ENCODE measurements at places on chromosomes 6 and 20.
A peak's percentile ranks its signal among the peaks of the same experiment; 100 is the strongest.

GRCh38 chr6:2866171-2866846 lies 24.6 kb upstream of the SERPINB1 start:
- no peak for DNase-seq

GRCh38 chr6:149448821-149449453 lies 35.9 kb downstream of the ZC3H12D start:
- no peak for DNase-seq

DNA sequence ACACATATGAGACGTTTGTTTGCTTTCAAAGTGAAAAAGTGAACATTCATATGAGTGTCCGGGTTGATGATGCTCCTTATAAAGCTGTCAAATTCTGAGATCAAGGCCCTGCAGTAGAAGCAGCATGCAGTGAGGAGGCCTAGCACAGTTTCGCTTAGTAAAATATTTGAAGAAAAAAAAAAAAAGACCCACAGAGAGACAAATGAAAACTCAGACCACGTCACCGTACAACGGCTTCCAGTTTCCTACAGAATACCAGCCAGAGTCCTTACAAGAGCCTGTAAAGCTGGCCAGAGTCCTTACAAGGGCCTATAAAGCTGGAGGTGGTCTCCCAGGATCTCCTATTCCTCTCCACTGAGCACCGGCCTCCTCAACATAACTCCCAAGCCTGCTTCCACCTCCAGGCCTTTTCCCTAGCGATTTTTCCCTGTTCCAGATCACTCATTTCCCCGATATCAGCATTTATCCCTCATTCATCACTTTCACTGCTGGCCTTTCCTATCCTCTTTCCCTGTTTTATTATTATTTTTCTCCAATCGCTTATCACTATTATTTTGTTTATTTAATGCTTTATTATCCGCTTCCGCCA lies 1.5 kb upstream of the HMGN4 start:
- DNase-seq, result peak; percentile 33

GRCh38 chr6:157774153-157775135 lies 48.6 kb upstream of the SNX9 start:
- no peak for DNase-seq

DNA sequence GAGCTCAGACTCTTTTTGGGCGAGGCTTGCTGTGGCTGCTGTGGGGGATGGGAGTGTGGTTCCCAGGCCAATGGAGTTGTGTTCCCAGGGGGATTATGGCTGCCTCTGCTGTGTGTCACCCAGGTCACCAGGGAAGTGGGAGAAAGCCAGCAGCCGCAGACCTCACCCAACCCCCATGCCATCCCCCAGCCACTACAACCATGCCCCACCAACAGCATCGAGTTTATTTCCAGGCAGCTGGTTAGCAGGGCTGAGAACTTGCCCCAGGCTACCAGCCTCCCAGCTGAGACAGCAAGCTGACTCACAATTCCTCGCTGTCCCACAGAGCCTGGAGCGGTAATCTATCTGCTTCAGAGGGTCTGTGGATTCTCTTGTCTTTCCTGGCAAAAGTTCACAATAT lies 331.7 kb downstream of the FRK start:
- no peak for DNase-seq

DNA sequence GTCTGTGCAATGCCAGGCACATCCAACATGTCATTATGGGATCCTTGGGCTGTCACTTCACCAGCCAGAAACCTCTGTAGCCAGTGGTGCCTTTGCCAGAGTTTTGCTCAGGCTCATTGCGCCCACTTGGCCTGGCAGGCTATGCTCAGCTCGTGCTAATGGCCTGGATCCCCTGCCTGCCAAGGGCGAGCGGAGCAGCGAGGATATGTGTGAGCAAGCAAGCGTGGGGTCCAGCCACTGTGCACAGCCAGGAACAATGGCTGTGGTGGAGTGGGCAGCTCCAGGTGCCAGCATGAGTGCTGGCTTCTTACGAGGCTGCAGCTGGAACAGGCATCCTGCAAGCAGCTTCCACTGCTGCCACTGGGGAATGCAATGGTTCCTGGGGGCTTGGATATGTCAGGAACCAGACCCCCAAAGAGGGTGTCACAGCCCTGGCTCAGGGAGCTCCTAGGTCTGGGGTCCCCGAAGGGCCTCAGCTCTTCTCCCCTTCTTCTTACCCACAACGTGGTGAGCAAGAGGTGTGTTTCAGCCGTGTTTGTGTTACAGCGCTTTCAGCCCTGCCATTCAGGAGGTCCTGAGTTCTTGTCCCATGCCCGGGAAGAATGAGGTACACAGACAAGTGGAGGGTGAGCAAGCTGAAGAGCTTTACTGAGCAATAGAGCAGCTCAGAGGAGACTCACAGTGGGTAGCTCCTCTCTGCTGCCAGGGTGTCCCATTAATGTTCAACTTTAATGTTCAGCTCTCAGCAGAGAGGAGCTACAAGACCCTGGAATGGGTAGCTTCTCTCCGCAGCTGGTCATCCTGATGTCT lies 22.3 kb upstream of the TOP1 start:
- DNase-seq, result no peak

- no peak for DNase-seq
Observed at GRCh38 chr6:155985660-155986138, 530.1 kb upstream of the NOX3 start.

DNA sequence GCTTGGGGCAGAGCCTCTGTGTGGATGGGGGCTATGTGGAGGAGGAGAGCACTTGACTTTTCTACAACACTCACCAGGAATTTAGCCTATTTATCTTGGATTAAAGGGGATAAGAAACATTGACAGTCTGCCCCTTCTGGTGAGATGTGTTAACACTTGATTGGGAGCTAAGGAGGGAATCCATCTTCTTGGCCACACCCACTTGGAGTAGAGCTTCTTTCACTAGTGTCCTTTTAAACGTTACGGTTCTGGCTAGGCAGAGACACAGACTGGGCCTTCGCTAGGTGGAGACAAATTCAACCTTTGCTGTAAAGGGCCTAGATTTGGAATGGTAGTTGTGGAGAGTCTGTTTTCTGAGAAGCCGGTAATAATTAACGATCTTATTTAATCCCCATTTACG lies 15.5 kb upstream of the TPBG start:
- DNase-seq, result no peak

GRCh38 chr20:1844325-1845162 lies 50.7 kb upstream of the SIRPA start:
- no peak for DNase-seq

- no peak for DNase-seq
Observed at GRCh38 chr6:18388942-18389341, 1.8 kb downstream of the RNF144B start.

DNA sequence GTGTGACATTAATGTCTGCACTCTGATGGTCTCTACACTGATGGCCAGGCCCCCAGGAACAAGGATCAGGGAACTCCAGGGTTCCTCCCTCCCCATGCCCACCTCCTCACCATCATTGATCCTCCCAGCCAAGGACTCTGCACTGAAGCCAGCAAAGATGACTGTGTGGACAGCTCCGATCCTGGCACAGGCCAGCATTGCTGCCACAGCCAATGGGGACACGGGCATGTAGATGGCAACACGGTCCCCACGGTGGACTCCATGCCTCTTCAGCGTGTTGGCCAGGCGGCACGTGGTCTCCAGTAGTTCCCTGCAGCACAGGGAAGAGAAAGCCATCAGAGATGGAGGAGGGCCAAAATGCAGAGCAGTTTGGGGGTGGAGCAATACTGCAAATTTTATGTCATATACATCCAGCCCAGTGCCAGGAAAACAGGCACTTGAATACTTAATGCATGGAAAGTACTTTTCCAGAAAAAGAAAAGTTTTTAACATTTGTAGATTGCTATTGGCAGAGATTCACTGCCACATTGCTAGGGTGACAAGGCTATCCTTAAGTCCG lies 27.2 kb downstream of the ACSS1 start:
- no peak for DNase-seq

DNA sequence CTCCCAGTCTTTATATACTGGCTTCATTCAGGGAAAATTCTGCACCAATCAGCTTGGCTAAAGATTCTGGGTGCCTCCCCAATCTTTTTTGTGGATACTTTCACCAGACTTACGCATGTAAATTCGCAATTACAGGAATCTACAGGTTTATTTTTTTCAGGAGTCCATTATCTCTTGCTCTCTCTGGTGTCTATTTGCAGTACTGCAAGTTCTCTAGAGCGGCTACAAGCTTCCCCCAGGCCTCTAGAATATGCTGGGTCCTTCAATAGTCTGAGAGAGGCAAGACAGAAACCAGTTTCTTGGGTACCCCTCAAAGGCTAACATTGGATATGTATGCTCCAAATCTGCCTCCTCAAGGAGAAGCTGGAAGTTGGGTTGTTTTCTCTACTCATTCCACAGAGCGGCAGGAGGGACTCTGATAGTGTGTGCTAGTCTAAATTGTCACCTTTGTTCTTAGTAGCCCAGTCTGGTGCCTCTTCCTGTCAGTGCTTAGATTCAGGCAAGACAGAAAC lies 58.5 kb downstream of the SUN5 start:
- peak; percentile 7 for DNase-seq

DNA sequence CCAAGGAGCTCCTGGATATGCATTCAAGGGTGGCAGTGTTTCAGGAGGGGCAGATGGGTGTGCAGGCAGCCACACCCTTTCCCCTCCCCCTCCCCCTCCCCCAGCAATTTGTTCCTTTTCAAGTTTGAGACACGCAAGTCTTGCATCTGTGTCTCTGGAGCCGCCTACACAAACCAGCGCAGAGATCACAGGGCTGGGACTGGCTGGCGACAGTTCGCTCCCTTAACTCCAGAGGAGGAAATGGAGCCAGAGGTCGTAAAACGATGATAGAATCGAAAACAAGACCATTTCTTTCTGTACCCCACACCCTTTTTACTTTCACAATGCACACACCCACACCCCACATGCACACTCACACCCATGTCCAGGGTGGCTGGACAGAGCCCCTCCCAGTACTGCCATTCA lies 163.1 kb downstream of the LY86 start:
- no peak for DNase-seq

- DNase-seq, result no peak
Observed at GRCh38 chr20:43450841-43451799, 6.6 kb upstream of the SRSF6 start.

DNA sequence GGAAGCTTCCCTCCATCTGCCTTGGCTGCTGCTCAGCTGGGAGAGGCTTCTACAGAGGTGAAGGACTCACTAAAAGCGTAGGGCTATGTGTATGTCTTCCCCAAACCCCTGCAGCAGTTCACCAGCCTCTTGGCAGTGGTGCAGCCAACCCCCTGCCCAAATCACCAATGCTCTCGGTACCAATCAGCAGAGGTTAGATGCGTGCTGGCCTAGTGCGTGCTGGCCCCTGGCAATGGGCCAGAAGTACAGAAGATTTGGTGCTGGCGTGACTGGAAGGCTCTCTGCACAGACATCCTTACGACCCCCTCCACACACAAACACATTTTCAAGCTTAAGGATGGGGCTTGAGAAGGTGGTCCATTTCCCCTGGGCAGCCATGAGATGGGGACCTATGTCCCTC lies 79.0 kb downstream of the MRPL14 start:
- DNase-seq, result no peak

GRCh38 chr20:20259533-20259932 lies 108.4 kb upstream of the INSM1 start:
- DNase-seq, result no peak

- DNase-seq, result no peak
Observed at GRCh38 chr20:33910529-33911327, 83.0 kb upstream of the RALY start.

DNA sequence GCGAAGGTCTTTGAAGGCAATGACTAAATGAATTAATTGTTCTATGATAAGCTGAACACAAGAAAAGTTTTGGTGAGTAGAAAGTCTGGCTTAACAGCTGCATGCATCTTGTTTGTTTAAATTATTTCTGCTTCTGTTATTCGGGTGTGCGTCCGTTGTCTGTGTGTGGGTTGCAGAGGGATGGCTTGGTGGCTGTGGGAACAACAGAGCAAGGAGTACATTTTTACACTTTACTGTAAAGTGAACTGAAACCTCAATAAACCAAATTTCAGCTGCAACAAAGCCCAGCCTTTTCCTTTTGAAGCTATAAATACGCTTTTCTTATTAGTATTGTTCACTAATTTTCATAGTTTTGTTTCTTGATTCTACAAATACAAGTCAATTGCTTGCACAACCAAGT lies 3.5 kb upstream of the LAMP5 start:
- no peak for DNase-seq

- DNase-seq, result no peak
Observed at GRCh38 chr6:136812174-136812573, 10.2 kb upstream of the PEX7 start.

DNA sequence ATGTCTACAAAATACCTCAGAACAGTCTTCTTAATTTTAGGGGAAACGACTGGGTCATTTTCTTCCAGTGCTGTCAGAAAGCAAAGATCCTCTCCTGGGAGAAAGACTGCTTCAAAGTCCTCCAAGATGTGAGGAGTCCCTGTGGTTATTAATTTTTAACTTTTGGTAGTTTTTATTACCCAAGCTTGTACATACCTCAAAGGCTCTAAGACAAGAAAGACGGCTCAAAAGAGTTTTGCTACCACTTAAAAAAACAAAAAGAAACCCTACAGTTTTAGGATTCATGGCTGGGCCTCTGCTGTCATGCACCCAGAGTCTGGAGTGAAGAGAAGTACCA lies 56.1 kb upstream of the APCDD1L start:
- no peak for DNase-seq

DNA sequence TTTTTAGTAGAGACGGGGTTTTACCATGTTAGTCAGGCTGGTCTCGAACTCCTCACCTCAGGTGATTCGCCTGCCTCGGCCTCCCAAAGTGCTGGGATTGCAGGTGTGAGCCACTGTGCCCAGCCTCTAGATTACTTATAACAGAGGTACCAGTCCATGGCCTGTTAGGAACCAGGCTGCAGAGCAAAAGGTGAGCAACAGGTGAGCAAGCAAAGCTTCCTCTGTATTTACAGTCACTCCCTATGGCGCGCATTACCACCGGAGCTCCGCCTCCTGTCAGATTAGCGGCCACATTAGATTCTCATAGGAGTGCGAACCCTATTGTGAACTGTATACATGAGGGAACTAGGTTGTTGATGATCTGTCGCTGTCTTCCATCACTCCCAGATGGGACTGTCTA lies 178.0 kb upstream of the SALL4 start:
- no peak for DNase-seq

DNA sequence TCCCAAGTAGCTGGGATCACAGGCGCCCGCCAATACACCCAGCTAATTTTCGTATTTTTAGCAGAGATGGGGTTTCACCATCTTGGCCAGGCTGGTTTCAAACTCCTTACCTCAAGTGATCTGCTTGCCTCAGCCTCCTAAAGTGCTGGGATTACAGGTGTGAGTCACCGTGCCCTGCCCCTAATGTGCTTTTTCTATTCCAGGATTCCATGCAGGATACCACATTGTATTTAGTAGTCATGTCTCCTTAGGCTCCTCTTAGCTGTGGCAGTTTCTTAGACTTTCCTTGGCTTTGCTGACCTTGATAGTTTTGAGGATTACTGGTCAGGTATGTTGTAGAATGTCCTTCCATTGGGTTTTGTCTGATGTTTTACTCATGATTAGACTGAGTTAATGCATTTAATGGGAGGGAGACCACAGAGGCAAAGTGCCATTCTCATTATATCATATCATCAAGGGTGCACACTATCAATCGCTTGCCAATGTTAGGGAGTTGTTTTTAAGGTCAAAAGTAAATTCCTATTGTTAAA lies 39.6 kb upstream of the TNFAIP3 start:
- DNase-seq, result no peak

GRCh38 chr6:1817033-1817761 lies 207.5 kb downstream of the FOXC1 start:
- no peak for DNase-seq

Data from stimulated activated naive CD4-positive, alpha-beta T cell treated with Interleukin-2 at 50 U/mL for 16 hours (primary cell).